ENCODE measurements at places on chromosomes 13 and 19.

DNA sequence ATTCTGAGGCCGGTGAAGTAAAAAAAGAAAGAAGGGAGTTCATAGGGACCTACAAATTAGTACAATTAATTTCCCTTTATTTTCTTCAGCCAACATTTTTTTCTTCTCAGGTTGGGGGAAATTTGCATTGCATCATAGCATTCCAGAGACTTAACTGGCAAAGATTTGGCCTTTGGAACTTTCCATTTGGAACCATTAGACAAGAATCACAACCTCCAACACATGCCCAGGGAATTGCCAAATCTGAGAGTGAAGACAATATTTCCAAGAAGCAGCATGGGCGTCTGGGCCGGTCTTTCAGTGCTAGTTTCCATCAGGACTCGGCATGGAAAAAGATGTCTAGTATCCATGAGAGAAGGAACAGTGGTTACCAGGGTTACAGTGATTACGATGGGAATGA is 6.4 kb upstream of the ERCC5 start:
- peak; percentile 24 for DNase-seq

DNA sequence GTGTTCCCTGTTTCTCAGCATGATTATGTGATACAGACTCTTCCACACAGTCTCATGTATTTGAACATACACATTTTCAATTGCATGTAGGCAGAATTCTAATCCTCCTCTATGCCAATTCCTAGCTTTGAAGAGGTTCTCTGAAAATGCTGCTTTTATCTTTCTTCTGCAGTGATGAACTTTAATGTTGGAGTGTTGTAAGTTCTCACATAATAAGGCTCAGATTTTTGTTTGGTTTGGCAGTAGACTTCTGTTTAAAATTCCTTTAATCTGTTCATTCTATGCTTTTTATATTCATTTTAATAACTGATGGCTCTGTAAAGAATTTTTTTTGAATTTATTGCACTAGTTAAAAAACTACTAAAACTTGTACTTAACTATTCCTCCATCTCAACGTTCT is 225.8 kb downstream of the GGACT start:
- DNase-seq: peak; percentile 8

- no peak for DNase-seq
Measured at GRCh38 chr19:40867701-40868100, 14.3 kb downstream of the CYP2A7 start.

GRCh38 chr19:311813-312261 is 20.6 kb upstream of the PLPP2 start:
- no peak for DNase-seq

GRCh38 chr13:23440821-23441618 is 7.5 kb upstream of the SACS start:
- no peak for DNase-seq

GRCh38 chr19:9934132-9934950 is 2.0 kb downstream of the OLFM2 start:
- DNase-seq: peak; percentile 93

DNA sequence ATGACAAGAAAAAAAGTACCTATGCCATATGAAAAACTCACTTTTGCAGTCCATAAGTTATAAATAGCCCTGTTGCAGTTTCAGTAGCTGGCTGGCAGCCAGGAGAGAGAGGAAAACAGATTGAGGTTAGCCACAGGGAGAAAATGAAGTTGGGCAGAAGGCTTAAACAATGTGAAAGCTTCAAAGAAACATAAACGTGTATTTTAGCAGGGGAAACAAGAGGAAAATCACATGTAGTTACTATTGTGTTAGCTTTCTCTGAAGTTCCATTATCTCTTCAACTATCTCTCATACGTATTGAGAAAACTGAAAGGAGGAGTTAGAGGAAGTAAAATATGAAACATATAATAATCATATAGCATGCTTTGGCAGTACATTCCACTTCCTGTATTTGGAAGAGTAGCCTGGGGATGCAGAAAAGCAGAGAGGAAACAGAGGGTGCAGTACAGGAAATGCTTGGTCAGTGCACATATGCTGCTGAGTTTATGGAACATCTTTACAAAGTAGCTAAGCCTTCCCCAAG is 1551.1 kb downstream of the EFNB2 start:
- DNase-seq: no peak

GRCh38 chr13:21736926-21737325 is 66.1 kb downstream of the FGF9 start:
- no peak for DNase-seq

DNA sequence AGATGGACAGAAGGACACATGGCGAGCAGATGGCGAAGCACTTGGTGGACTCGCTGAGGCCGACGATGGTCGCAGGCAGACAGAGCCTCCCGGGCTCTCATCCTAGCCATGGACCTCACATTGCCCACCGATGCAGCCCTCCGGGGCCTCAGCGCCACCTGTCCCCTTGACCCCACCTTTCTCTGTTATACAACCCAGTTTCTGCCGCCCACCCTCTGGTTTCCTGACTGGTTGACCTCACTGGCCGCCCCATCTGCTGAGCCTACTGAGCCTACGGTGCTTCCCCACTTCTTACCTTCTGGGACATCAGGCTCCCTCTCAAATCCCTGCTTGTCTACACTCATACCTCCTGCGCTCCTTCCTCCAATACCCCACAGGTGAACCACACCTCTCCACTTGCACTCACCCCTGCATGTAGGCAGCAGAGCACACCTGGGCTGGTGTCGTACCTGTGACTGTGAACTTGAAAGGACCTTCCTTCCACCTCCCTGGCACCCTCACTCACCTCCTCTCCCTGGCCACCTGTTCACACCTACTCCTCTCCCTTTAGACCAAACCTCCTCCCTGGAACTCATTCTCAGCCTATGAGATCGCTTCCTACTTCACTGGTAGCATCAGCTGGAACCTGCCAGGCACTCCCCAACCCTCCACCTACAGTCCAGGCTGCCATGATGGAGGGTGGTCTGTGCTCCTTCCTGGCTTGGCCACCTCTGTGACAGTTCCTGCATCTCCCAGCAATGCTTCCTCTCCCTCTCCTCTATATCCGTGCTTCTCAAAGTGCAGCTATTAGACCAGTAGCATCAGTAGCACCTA is 36.1 kb downstream of the HPN start:
- no peak for DNase-seq

DNA sequence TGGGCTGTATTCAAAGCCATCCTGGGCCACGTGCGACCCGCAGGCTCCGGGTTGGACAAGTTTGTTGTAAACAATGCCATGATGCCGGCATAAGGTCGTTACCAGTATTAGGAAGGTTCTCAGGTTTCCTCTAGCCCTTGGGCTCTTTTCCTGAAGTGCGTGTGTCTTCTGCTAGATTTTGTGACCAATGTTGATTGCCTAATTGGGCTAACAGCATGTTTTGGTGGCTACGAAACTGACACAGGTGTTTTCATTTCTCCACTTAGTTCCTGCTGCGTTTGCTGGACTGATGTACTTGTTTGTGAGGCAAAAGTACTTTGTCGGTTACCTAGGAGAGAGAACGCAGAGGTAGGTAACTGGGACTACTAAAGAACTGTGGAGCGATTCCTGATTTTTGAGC is 20.3 kb downstream of the ALOX5AP start:
- no peak for DNase-seq

DNA sequence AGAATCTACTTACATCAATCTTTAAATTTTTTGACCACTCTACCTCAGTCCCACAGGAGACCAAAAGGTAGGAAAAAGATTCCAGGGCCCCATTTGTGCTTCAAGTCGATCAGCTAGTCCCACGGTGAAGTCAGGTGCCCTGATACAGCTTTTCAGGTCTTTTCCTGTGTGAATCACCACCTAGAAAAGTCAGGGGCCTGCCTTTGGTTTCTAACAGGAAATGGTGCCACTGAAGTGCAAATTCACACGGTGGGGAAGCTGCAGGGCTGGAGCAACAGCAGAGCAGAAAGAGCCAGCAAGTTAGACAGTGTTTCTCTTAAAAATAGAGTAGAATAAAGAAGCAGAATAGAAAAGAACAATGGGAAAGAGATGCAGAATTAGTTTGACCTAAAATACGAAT is 107.5 kb downstream of the KLF12 start:
- DNase-seq: peak; percentile 29

DNA sequence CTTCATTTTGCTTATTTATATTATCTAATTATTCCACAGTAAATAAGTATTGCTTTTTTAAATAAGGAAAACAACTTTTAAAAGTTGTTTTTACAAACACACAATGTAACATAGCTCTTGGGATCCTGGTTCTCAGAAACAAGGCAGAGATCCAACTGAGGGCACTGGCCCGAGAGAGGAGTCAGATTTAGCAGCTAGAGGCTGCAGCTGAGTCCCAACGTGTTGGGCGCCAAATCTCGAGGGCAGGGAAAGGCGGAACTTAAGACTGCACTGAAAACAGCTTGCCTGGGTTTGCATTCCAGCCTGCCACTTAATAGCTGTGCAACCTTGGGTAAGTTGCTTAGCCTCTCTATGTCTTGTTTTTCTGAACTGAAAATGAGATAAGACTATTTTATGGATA is 16.4 kb upstream of the WASF3 start:
- no peak for DNase-seq

- peak; percentile 35 for DNase-seq
Measured at GRCh38 chr13:97043302-97043701, 49.0 kb upstream of the OXGR1 start.

DNA sequence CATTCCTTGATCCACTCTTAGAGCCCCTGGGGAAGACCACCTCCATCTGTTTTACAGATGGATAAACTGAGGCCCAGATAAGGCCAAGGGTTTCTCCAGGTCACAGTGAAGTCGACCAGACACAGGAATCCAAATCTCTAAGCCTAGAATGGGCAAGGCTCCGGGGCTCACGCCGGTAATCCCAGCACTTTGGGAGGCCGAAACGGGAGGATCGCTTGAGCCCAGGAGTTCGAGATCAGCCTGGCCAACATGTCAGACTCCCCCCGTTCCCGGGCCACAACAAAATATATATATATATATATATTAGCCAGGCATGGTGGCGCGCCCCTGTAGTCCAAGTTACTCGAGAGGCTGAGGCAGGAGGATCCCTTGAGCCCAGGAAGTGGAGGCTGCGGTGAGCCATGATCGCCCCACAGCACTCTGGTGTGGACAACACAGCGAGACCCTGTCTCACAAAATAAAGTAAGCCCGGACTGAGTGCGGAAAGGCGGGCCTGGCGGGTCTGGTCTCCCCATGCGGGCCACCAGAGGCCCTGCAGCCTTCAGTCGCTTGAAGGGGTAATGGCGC is 615 bp upstream of the RPL13A start:
- no peak for DNase-seq

DNA sequence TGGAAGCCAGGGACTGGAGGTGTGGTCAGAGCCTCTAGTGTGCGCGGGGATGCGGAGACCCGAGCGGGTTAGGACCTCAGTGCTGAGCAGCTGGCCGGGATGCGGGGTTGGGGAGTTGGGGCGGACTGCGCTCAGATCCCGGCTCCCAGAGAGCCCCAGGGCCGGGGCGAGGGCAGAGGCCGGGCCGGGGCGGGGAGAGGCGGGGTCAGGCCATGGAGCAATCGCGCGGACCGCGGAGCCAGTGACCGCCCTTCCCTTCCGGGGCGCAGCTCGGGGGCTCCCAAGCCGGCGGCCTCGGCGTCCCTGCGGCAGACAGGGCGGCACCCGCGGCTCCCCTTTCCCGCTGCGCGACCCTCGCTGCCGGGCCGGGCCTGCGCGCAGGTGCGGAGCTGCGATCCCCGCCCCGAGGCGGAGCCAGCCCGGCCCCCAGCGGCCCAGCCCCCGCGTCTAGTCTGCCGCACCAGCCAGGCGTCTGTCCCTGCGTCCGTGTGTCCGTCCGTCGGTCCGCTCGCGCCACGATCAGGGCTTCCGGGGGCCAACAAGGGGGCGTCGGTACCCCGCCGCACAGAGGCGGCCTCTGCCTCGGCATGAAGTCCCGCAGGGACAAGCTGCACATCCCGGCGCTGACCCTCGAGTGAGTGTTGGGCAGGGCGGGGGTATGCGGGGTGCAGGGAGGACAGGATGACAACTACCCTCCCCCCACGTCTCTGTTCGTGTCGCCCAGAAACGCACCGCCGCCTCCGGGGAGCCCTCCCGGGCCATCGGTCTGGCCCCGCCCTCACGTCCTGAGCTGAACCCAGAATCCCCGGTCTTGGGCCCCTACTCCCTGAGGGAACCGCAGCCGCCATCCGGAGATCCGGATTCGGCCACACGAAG is 12.4 kb downstream of the MAST3 start:
- DNase-seq: peak; percentile 31
